ENCODE measurements at places on chromosomes 6 and 20.
A peak's percentile ranks its signal among the peaks of the same experiment; 100 is the strongest.

DNA sequence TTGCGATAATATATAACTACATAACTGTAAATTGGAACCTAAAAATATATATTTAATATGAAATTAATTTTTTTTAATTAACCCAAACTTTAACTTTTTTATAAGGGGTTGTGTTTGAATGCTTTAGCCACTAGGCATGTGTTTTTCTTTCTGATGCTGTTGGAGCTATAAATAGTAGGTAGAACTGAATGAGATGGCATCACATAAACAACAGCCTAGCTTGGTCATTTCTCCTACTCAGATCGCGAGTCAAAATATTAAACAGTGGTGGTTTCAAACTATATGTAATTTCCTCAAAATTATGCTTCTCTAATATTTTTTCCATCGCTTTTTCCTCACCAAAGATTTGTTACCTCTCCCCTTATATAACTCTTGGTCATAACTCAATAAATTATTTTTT lies 243.2 kb downstream of the ARID1B start:
- peak; percentile 30 for DNase-seq

DNA sequence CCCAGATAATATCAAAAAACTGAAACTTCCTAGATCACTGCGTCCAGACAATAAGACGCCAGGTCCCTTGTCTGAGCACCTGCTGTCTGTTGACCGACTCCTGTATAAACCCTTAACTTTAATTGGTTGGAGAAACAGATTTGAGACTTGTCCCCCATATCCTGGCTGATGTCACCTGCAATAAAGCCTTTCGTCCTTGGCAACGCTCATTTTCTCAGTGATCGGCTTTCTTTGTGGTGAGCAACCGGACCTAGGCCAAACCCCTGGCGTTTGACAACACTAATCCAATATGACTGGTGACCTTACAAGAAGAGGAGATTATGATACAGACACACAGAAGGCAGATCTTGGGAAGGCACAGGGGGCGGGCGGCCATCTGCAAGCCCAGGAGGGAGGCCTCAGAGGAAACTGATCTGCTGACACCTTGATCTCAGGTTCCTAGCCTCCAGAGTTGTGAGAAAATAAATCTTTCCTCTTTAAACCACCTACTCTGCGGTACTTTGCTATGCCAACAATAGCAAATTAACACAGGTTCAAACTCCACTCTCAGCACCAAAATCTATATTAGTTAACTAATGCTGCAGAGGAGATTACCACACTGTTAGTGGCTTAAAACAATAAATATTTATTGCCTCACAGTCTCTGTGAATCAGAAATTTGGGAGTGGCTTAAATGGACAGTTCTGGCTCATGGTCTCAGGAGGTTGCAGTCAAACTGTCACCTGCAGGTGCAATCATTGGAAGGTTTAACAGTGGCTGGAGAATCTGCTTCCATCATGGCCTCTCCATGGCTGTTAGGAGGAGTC lies 178.7 kb downstream of the OTOR start:
- DNase-seq: no peak

DNA sequence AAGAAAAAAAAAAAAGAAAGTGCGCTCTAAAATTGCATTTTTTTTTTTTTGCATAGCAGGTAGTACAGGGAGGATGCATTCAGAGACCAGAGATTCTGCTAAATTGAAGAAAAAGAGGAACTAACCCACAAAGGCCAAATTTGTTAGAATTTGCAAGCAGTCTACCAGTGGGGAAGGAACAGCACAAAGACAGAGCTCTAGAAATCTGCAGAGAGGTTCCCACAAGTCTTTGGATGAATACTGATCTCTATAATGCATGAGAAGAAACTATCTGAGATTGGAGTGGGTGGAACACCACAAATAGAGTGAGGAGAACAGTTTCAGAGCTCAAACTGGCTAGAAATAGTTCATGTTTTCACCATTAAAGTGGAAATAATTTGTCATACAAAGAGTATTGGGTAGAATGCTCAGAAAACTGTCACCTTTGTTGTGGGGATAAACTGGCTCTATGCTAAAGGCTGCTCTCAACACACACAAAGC lies 79.6 kb upstream of the AHI1 start:
- no peak for DNase-seq

DNA sequence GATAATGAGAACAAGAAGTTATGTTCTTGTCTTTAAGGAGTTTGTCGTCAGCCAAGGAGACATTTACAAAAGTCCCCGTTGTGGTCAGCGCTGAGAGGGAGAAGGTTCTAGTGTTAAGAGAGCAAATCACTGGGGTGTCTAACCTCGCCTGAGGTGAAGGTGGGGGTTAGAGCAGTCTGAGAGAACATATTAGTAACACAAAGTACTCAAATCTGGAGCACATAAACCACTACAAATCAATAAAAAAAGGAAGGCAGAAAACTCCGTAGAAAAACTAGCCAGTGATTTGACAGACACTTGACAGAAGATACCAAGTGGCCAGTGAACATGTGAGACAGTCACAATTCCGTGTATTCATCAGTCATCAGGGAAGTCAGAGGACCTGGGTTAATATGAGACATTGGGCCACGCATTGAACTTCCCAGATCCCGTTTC lies 45.4 kb downstream of the CDS2 start:
- no peak for DNase-seq

DNA sequence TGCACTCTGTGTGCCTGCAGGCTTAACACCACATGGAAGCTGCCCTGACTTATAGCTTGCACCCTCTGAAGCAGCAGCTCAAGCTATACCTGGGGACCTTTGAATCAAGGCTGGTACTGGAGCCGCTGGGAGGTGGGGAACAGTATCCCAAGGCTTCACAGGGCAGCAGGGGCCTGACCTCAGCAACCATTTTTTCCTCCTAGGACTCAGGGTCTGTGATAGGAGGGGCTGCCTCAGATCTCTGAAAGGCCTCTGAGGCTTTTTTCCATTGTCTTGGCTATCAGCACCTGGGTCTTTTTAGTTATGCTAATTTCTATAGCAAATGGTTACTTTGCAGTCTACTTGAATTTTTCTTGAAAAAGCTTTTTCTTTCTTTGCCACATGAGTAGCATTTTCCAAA lies 80.2 kb upstream of the OPRM1 start:
- no peak for DNase-seq

Measured in NCI-H1417 treated with DMSO at 0.1 percent for 48 hours (cell line).